ENCODE measurements at places on chromosomes 5 and 9.

DNA sequence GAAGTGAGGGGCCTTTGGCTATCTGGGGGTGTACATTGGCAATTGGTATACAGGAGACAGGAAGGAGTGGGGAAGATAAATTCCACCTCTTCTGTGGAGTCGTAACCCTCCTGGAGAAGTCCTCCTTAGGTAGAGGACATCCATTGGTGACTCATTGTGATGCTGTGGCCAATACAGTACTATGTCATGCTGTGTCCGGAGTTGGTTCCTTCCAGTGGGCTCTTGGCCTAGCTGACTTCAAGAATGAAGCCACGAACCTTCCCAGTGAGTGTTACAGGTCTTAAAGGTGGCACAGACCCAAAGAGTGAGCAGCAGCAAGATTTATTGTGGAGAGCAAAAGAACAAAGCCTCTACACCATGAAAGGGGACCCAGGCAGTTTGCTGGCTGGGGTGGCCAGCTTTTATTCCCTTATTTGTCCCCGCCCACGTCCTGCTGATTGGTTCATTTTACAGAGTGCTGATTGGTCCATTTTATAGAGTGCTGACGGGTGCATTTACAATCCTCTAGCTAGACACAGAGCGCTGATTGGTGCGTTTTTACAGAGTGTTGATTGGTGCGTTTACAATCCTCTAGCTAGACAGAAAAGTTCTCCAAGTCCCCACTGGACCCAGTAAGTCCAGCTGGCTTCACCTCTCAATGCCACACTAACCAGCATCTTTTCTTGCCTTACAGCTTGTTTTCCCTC is 37.3 kb upstream of the FBP1 start:
- no peak for DNase-seq

GRCh38 chr5:42595597-42595996 is 161.0 kb upstream of the CCDC152 start:
- no peak for DNase-seq

DNA sequence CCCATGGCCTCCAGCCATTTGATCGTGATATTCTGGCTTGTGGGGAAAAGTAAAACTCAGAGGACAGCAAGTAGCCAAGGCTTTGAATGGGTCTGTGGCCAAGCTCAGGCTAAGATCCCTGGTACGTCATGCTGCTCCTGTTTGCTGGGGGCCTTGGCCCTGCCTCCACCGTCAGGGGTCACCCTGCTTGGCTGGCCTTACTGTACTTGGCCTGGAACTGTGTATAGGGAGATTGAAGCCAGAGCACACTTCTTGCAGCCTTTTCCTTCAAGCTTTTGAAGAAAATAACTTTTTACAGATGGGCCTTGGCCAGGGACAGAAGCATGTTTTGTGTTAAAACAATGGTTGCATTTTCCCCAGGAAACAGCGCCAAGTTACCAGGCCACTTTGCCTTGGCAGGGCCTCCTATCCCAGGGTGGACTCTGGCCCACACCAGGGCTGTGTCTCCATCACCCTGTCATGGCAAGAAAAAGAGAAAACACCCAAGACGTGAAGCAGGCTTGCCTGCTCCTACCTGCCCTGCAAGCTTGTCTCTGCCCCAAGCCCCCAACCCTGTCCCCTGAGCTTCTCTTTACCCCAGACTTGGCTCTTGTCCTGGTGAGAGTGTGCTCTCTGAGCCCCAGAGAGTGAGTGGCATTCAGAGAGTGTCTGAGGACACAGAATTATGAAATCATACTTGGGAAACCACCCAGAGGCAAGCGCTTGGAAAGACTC is 286.9 kb downstream of the GADD45G start:
- no peak for DNase-seq

DNA sequence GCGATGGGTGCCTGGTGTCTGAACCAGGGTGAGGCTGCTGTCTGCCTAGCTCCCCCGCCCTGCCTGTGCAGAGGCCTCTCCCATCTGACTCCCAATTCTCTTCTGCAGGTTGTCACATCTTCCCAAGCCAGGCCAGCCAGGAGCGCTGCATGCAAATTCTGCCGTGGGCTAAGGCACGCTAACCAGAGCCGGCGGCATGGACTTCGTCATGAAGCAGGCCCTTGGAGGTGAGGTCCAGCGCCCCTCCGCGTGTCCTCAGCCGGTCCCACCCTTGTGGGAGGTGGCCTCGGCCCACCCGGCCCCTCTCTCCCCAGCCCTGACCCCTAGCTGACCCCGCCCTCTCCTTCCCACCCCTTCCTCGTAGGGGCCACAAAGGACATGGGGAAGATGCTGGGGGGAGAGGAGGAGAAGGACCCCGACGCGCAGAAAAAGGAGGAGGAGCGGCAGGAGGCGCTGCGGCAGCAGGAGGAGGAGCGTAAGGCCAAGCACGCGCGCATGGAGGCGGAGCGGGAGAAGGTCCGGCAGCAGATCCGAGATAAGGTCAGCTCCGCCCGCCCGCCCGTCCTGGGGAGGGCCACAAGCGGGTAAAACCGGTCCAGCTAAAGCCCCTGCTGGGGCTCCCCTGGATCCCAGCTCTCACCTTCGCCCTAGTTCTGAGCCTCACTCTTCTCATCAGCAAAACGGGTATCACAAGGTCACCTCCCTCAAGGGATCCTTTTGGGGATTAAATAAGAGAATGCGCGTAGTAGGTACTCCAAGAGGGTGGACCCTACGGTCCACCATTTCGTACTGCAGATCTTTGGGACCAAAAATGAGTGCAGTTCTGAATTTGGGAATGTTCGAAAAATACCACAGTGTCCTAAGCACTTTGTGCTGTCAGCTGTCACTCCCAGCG is 7.4 kb downstream of the CPLX2 start:
- no peak for DNase-seq

DNA sequence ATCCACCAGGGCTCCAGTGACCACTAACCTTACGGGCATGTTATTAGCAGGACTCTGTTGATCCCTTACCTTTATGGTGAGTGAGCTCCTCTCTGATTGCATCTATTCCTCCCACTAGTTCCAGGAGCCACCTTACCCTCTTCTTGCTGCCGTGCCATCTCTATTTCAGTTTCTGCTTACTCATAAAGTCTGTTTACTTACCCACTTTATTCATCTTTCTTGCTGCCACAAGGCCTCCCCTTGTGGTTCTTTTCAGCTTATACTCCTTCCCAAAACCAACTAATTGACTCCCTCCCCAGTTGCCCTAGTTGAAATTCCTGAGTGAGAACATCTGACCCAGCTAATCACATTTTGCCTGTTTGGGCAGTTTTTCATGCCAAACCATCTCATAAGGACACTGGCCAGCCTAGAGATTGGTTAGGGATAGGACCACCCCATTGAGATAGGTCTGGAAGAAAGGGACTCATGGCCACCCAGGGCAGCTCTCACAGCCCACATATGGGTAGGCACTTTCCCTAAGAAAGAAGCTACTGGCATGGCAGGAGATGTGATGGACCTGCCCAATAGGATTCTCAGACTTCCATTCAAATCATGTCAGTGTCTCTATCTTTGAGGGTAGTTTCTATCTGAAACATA is 412.7 kb downstream of the EFNA5 start:
- no peak for DNase-seq

DNA sequence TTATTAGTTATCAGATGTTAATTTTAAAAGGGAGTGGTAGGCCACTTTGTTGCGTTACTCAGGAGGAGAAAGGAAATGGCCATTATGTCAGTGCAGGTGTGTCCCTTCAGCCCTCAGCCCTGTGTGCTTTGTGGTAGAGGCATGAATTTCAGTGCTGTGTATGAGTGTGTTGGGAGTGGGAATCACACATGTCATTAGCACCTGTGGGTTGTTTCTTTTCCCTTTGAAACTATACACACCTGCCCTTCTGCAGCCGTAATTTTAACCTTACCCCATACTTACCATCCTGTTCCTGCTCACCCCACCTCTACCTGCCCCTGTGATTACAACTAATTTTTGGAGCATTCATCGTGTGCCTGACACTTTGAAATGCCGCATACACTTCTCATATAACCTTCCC is 156.4 kb downstream of the ARHGAP26 start:
- no peak for DNase-seq

DNA sequence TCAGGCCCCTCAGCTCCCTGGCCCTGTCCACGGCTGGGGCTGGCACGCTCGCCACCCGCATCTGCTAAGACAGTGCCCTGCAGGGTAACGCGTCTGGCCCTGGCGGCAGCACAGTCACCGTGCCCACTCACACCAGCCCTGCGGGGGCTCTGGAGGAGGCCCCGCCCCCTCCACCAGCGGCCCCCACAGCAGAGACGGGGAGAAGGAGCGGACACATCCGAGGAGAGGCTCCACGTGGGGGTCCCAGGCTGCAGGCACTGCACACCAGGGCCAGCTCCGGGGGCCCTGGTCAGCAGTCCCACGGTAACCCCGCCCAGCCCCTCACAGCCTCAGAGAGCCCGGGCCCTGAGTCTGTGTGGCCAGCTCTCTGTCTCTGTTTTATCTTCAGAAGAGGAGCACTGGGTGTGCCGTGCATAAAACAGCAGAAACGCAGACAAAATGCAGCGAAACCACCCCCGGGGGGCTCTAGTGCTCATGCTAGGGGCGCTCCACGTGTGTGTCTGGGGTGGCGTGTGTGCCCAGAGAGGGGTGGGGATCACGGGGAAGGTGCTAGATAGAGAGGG is 47.5 kb upstream of the NRARP start:
- DNase-seq = no peak

- no peak for DNase-seq
Observed at GRCh38 chr9:19495186-19496028, 86.6 kb downstream of the ACER2 start.

DNA sequence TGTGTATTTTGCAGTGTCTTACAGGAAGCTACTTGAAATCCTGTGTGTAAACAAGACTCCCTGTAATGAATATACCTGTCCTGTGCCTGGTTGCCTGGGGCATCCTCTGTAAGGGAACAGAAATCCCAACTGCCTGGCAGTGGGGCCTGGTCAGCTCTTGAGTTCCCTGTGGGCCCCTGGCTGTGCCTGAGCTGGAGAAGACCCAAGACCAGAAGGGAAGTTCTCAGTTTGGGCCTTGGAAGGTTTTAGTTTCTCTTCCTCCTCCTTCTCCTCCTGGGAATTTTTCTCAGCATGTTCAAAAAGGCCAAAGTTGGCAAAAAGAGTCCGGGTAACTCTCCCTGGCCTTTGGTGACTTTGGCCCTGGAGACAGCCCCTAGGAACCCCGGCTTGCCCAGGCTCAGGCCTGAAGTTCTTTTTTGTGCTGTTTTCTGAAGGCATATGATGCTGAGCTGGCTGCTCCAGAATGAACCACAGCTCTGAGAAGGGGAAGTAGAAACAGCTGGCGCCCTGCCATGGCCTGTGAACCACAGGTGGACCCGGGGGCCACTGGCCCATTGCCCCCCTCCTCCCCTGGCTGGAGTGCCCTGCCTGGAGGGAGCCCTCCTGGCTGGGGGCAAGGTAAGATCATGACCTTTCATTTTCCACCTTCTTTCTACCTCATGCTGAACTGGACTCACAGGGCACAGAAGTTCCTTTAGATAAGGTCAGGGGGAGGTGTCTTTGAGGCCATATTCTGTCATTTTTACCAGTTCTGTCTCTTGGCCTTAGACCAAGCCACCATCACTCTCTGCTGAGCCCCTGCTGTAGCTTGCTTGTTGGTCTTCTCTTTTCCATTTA is 5.8 kb downstream of the TMEM268 start:
- DNase-seq = peak; percentile 94

DNA sequence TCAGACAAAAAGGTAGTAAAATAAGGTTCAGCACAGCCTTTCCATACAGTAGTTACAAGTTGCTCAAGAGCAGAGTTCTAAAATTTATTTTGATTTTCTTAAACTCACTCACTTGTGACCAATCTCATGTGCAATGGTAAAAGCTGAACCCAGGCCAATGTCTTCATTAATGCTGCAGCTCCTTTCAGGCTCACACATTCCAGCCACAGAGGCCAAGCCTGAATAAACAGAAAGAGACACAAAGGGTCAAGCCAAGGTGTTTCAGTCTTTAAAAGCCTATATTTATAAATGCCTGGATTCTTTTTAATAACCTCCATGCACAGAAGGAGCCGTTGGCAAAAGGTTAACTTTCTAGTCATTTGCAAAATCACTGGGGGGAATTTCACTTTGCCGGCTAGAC is 152.5 kb downstream of the ADAMTS6 start:
- DNase-seq = no peak

GRCh38 chr5:123436201-123436600 is 13.0 kb upstream of the CEP120 start:
- DNase-seq = no peak

GRCh38 chr9:135413461-135413860 is 66.1 kb upstream of the PPP1R26 start:
- no peak for DNase-seq

Data from hematopoietic multipotent progenitor cell (in vitro differentiated cells).